Stimulated activated CD8-positive, alpha-beta memory T cell treated with anti-CD3 and anti-CD28 coated beads, Interleukin-4, amount 100 ng/mL, for 4 hours (primary cell): ENCODE measurements at places on chromosomes 4 and X.

- DNase-seq = no peak
Measured at GRCh38 chr4:147015491-147015890, 69.8 kb upstream of the TTC29 start.

DNA sequence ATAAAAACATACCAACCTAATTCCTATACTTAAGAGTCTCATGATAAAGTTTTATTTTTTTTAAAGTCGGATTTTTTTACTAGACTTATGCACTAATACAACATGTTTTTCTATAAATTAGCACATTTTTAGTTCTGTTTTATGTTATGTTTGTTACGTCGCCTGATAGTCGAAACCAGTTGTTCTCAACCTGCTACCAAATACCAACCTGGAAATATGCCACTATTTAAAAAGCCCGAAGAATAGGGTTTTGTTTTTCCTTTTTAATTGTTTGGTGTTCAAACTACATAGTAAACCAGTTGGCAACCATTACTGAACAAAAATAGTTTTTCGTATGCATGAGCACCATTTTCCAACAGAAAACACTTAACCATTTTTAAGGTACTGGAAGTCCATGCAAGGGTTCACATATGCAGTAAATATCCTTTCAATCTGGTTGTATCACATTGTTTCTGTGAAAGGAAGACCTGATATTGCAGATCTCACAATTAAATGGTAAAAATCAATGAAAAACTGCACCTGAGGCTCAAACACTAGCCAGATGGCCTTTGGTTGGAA, 1.4 kb downstream of the WDFY3 start:
- no peak for DNase-seq

GRCh38 chr4:1248245-1249147, at the start of gene CTBP1:
Gene CTBP1, minus strand, starts transcription at chr4:1249130. Its CDS starts 7,799 bp downstream, at chr4:1241331.
- peak; percentile 40 for DNase-seq

DNA sequence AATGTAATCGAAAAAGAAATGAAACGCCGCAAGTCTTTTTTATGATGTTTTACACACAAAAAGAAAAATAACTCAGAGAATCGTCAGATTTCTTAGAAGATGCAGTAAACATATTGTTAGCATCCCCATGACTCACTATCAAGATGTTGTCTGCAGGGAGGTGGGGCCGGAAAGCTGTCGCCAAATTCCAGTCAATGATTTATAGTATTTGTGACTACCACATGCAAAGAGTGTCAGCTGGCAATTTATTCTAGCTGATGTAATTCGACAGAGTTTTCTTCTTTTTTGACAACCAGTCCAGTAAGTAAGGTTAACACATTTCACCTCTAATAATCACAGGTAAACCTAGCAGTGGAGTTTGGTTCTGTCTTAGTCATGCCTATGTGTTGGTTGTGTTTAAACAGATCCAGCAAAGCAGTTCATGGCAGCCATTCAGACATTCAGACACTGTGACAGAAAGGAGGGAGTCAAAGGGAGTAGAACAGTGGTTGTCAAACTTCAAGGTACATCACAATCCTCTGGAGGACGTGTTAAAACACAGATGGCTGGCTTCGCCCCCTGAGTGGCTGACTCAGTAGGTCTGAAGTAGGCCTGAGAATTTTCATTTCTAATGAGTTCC, 19.8 kb upstream of the PPP1R2C start:
- no peak for DNase-seq

DNA sequence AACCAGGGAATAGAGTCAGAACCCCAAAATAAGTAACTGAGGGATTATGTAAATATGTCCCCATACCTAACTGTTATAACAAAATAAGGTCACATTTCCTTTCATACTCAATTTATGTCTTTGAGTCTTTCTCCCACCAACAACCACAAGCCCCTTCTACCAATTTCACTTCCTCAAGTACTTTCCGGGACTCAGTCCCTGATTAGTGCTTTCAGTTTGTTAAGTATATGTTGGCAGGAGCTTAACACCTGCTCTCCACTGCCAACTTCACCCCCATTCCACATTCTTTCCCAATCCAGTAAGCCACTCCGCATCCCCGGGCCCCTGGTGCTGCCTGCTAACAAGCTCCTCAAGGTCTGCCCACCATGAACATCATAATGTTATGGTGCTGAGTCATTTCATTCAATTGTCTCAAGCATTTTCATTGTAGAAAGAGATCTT, 71.3 kb upstream of the SPRY1 start:
- DNase-seq = no peak

GRCh38 chrX:23898412-23898959, 9.3 kb downstream of the APOO start:
- DNase-seq = no peak

- DNase-seq = no peak
Measured at GRCh38 chr4:95637043-95637600, 88.3 kb upstream of the UNC5C start.

GRCh38 chr4:100539706-100540105, 21.9 kb upstream of the EMCN start:
- DNase-seq = no peak
